ENCODE measurements at places on chromosomes 4 and X.
A peak's percentile ranks its signal among the peaks of the same experiment; 100 is the strongest.

- DNase-seq, result no peak
Measured at GRCh38 chr4:154562697-154563254, at the start of gene FGB. TSS of gene FGB (plus strand) at chr4:154563011. CDS start at chr4:154563019, 8 bp downstream.

DNA sequence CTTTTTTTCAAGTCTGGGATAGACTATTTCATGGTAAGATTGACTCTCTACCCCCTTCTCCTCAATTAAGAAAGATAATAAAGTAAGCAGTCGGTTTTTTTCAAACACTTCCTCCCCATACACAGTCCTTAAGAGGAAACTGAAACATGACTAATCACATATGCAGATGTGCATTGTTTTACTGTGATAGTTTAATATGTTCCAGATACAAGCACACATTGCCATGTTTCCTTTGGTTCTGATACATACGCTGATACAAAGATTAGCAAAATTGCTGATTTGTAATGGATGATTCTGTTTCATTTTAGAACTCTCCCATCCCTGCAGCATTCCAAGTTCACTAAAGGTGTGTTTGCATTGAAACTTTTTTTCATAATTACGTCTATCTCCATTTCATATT, 76.1 kb downstream of the FBXO8 start:
- no peak for DNase-seq

- DNase-seq, result no peak
Measured at GRCh38 chrX:84357296-84357695, 145.0 kb downstream of the HDX start.

DNA sequence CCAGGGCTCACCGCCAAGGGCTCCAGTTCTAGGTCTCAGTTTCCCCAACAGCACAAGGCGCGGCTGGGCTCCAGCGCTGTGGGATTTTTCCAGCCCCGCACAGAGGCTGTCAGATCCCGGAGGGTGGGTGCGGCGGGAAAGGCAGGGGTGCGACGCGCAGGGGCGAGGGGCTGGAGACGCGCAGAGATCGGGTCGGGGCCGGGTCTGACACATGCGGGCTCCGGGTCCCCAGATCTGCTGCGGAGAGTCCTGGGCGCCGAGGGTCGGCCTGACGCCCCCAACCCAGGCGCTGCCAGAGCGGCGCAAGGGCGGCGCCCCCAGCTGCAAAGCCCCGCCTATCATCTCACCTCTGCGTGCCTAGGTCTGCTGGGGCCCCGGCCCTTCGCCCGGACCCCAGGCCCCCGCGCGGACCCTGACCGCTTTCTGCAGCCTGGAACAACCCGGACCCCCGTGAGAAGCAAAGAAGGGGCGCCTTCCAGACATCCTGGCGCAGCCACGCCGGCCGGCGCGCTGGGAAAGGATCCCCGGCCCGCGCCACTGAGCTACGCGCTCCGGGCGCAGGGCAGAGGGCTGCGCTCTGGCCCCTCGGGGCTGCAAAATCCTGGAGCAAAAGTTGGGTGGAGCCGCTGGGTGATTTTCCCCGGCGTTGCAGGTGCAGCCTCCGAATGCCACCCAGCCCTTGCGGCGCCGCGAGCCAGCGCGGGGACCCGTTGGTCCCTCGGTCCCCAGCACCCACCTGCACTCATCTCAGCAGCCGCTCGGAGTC, 486 bp downstream of the ABLIM2 start:
- no peak for DNase-seq

DNA sequence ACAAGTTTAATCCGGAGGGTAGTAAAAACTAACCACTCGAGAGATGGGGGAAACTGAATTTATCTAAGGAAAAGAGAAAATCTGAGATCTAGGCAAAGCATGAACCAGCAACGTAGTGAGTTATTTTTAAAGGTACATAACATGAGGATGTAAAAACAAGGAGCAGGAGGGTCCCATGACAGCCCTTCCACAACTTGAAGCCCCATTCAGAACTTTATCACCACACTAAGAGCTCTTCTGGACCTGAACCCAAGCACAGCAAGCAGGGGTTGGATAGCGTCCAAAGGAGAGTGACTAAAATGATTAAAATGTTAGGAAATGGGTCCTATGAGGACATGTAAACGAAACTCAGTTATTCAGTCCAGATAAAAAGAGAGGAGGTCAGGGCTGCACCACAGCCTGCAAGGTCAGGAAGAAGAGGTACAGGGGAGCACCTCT, 16.2 kb downstream of the SH3RF1 start:
- no peak for DNase-seq

GRCh38 chr4:108094923-108095482, 73.7 kb downstream of the LEF1 start:
- no peak for DNase-seq

DNA sequence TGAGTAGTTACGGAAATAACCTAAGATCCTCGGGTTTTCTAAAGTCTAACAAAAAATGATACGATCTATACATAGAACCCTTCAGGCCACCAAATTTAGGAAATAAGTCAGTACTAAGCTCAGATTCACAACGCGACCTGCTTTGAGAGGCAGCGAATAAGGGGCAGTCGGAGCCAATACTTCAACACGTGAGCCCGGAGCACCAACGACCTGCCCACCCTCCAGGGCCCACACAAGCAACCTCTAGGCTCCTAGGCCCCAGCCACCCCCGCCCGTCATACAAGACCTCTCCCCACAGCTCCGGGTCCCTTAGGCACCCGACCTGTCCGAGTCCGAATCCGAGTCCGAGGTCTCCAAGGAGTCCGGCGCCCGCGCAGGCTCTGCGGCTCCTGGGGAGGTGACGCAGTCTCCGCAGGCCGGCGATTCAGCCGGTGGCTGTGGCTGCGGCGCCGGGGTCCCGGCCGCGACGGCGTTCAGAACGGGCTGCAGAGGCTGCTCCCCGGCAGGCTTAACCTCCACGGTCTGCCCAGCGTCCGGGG, 580 bp downstream of the NAF1 start:
- peak; percentile 44 for DNase-seq
